ENCODE measurements at places on chromosomes 16 and 17.

DNA sequence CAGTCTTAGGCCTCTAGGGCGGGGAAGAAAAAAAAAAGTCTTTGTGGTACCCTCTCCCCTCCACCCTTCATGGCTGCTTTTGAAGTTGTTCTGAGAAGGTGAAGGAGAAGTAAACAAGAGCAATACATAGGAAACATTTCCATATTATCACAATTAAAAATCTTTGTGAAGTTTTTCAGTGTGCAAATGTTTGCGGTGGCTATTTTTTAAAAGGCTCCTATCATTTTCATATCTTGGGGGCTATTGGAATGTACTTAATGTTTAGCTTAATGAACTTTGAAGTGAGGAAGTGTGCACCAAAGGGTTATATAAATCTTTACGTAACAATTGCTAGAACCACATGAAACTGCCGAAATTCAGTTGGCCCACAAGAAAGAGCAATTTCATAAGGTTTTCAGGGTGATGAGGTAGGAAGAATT is 7.6 kb downstream of the NOL11 start:
- no peak for DNase-seq

DNA sequence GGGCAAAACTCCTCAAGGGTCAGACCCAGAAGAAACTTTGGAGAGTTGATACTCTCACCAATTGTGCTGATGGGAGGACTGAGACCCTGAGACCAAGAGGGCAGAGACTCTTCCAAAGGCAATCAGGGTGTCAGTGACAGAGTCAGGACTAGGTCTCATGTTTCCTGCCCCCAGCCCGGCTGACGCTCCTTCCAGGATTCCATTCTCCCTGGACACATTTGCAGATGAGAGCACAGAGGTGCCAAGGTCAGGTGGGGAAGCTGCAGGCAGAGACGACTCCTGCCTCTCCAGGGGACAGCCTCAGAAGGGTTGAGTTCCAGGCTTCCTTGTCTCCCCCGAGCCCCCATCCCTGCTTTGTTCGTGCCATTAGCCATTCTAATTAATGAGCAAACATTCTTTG is 174.1 kb downstream of the WSCD1 start:
- no peak for DNase-seq

DNA sequence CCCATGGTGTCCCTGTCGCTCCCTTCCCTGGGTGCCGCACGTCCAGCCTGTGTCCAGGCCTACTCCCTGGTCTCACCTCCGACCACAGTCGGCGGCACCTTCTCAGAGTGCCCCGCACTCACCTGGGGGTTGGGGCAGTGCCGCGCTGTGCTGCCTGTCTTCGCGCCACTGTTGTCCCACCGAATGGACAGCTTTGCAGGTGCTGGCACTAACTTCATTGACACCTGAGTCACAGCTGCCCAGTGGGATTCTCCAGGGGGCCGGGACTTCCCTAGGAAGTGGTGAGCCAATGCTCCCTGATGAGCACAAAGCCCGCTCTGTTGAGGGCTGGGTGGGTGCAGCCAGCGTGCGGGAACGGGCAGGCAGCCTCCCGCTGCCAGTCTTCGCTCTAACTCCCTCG is 24.3 kb upstream of the DBNDD1 start:
- DNase-seq = no peak

- no peak for DNase-seq
These were observed 1.7 kb downstream of the STUB1 start for GRCh38 chr16:681746-682427.

GRCh38 chr17:46772475-46773220 is 45.8 kb downstream of the WNT3 start:
- no peak for DNase-seq

- DNase-seq = no peak
These were observed 14.3 kb downstream of the MLYCD start for GRCh38 chr16:83913245-83913633.

DNA sequence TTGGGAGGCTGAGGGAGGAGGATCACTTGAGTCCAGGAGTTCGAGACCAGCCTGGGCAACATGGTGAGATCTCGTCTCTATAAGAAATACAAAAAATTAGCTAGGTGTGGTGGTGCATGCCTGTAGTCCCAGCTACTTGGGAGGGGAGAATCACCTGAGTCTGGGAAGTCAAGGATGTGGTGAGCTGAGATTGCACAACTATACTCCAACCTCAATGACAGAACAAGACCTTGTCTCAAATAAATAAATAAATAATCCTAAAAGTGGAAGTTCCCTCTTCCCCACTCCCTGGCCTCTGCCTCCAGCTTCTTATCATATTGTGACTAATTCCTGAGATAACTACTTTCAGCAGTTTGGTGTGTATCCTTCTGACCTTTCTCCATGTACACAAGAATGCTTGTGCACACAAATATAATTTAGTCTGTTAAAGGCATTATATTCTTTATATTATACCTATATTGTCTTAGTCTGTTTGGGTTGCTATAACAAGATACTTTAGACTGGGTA is 23.5 kb upstream of the DNAJA2 start:
- no peak for DNase-seq

All from hippocampal formation (tissue), 2 donors.